MCF 10A (cell line): ENCODE measurements at places on chromosomes 4 and X. TPM values are rescaled to one million over a fixed set of nuclear protein-coding genes. Genes with fewer than 3 reads are reported as not detected.
A peak's percentile ranks its signal among the peaks of the same experiment; 100 is the strongest.

Gene KIAA1210
- not detected in 2 replicates for total RNA-seq

Gene SOD3
- not detected in 2 replicates for total RNA-seq

Gene PLAC1
- total RNA-seq: 0.83 and 0.91 TPM in 2 replicates

Gene MYOZ2
- total RNA-seq: not detected in 2 replicates

Gene STPG2
- total RNA-seq: 0.22 and 0.61 TPM in 2 replicates

Gene SLC7A11
- total RNA-seq: 103 and 153 TPM in 2 replicates

Gene PAGE4
- not detected in 2 replicates for total RNA-seq

Gene SGCB
- 27.0 and 28.2 TPM in 2 replicates for total RNA-seq

DNA sequence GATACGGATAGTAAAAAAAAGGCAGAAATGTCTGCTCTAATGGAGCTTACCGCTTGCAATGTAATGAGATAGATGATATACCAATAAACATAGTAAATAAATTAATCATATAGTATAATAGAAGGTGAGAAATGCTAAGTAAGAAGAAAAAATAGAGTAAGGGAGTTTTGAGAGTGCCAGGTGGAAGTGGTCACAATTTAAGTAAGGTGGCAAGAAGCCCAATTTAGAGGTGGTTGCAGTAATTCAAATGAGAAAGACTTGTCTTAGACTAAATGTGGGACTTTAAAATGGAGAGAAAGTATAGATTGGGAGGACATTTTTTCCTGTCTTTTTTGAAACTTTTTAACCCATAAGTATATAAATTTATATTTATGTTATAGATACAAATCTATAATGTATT is 26.0 kb downstream of the TBC1D19 start:
- DNase-seq: no peak
- no peak overlapping the region for H3K4me3 ChIP-seq
- H3K4me1 ChIP-seq: peaks cover 6% of the 10 kb centered on the region
- no peaks in the 10 kb centered on the region for H3K27me3 ChIP-seq

GRCh38 chr4:129179276-129179675 is 83.3 kb downstream of the C4orf33 start:
- H3K4me3 ChIP-seq: no peak overlapping the region
- H3K27me3 ChIP-seq: no peaks in the 10 kb centered on the region
- DNase-seq: peak; percentile 19
- no peaks in the 10 kb centered on the region for H3K36me3 ChIP-seq

DNA sequence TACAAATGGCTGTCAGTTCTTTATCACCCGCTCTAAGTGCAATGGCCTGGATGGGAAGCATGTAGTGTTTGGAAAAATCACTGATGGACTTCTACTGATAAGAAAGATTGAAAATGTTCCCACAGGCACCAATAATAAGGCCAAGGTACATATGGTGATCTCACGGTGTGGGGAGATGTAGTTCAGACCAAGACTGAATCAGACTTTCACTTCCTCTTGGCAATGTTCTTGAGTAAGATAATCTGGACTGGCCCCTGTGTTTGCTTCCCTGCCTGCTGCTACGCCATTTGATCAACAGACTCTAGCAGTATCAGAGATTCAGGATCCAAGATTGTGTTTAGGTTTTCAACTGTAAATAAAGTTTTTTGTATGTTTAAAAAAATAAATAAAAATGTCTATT is 682.2 kb upstream of the AMOT start:
- no peak overlapping the region for H3K4me3 ChIP-seq
- H3K4me1 ChIP-seq: no peaks in the 10 kb centered on the region
- peaks cover 32% of the 10 kb centered on the region for H3K27me3 ChIP-seq
- H3K27ac ChIP-seq: no peak overlapping the region

DNA sequence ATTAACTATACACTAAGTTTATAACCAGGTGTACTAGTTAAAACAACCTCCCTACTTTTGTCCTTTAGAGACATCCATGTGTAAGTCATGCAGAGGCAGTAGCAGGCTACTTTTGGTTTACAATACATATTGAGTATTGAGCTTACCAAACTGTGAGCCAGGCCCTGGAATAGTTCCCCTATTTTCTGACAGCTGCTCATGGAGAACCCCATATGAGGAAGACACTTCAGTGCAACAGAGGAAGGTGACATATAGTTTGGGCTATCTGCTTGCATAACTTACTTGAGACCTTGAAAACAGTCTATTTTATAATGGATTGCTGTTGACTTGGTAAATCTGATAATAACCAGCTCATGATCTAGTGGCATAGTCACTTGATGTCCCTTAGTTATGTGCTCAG is 190.5 kb downstream of the SH3BGRL start:
- DNase-seq: no peak
- no peak overlapping the region for H3K4me3 ChIP-seq
- H3K27me3 ChIP-seq: no peaks in the 10 kb centered on the region
- no peaks in the 10 kb centered on the region for H3K36me3 ChIP-seq
- no peak overlapping the region for H3K27ac ChIP-seq

- H3K27ac ChIP-seq: no peak overlapping the region
- H3K4me1 ChIP-seq: peaks cover 16% of the 10 kb centered on the region
- DNase-seq: no peak
- no peak overlapping the region for H3K4me3 ChIP-seq
Measured at GRCh38 chr4:25810461-25811373, 52.1 kb downstream of the SEL1L3 start.

- no peaks in the 10 kb centered on the region for H3K4me1 ChIP-seq
- H3K36me3 ChIP-seq: no peaks in the 10 kb centered on the region
Measured at GRCh38 chrX:14220386-14220944, 190.8 kb upstream of the GEMIN8 start.

GRCh38 chr4:2273221-2273620 is 11.3 kb upstream of the MXD4 start:
- no peaks in the 10 kb centered on the region for H3K27me3 ChIP-seq
- H3K36me3 ChIP-seq: peaks cover 6% of the 10 kb centered on the region
- H3K27ac ChIP-seq: no peak overlapping the region

- peaks cover 28% of the 10 kb centered on the region for H3K4me1 ChIP-seq
- H3K27ac ChIP-seq: no peak overlapping the region
- no peaks in the 10 kb centered on the region for H3K36me3 ChIP-seq
Measured at GRCh38 chr4:140426610-140427105, 790 bp downstream of the CLGN start.

- peaks cover 4% of the 10 kb centered on the region for H3K36me3 ChIP-seq
- DNase-seq: no peak
- no peak overlapping the region for H3K27ac ChIP-seq
- H3K27me3 ChIP-seq: no peaks in the 10 kb centered on the region
Measured at GRCh38 chr4:148776941-148777340, 334.7 kb upstream of the NR3C2 start.

DNA sequence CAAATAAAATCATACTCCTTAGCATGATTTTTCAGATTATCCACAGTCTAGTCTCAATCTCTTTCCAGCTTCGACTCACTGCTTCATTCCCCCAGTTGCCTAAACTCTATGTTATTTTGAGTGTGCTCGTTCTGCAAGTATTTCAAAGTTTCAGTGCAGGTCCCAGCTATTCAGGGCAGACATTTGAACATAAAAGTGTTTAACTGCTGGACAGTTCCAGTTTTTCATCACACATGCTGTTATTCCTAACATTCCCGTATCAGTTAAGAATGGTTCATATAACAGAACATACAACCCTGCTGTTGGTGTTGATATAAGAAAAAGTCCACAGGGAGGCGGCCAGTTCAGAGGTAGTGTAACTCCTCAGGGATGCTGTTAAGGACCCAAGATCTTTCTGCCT is 113.3 kb downstream of the SLIT2 start:
- no peaks in the 10 kb centered on the region for H3K36me3 ChIP-seq
- H3K4me1 ChIP-seq: no peaks in the 10 kb centered on the region
- H3K4me3 ChIP-seq: no peak overlapping the region

DNA sequence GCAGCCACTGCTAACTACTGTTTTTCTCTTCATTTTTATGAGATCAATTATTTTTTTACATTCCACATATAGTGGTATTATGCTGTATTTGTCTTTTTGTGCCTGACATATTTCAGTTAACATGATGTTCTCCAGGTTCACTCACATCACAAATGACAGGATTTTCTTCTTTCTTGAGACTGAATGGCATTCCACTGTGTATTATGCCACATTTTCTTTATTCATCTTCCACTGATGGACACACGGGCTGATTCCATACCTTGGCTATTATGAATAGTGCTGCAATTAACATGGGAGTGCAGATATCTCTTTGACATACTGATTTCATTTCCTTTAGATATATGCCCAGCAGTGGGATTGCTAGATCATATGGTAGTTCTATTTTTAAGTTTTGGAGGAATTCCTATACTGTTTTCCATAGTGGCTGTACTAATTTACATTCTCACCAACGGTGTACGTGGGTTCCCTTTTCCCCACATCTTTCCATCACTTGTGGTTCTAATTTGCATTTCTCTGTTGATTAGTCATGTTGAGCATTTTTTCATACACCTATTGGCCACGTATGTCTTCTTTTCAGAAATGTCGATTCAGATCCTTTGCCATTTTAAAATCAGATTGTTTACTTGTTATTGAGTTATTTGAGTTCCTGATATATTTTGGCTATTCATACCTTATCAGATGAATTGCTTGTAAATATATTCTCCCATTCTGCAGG is 14.9 kb upstream of the ZCCHC4 start:
- DNase-seq: no peak
- no peak overlapping the region for H3K4me3 ChIP-seq
- H3K4me1 ChIP-seq: no peaks in the 10 kb centered on the region

- no peaks in the 10 kb centered on the region for H3K36me3 ChIP-seq
- H3K27ac ChIP-seq: no peak overlapping the region
- no peaks in the 10 kb centered on the region for H3K27me3 ChIP-seq
Measured at GRCh38 chr4:184117662-184118199, 99.9 kb downstream of the ENPP6 start.

DNA sequence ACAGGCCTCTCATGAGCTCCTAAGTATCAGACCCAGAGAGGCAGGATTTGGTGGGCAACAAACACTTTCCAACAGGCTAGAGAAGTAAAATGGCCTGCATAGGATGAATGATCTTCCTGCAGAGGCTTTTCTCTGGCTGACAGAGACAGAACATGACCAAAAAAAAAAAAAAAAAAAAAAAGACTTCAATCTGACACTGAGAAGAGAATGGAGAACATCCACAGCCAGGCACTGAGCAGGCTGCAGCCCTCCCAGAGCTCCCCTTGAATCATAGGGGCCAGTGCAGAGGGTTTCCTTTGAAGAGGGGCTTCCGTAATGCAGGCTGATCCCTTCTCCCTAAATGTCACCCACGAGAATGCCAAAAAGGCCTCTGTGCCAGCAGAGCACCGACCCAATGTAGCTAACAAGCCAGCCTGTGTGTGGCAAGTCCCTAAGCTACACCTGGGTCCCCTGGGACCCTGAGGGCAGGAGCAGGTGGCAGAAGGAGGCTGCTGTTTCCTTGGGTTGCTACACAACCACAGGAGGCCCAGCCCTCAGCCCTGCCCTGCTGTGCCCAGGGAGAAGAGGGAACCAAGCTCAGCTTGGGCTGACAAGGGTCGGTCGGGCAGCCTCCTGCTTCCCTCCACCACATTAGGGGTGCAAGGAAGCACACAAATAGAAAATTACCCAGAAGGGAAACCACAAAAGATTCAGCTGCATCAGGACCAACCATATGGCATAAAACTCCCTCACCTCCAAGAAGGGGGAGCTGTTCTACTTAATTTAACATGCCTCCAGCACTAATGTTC is 55.6 kb downstream of the MAP7D2 start:
- H3K4me3 ChIP-seq: no peak overlapping the region
- H3K4me1 ChIP-seq: peaks cover 13% of the 10 kb centered on the region
- no peak overlapping the region for H3K27ac ChIP-seq

DNA sequence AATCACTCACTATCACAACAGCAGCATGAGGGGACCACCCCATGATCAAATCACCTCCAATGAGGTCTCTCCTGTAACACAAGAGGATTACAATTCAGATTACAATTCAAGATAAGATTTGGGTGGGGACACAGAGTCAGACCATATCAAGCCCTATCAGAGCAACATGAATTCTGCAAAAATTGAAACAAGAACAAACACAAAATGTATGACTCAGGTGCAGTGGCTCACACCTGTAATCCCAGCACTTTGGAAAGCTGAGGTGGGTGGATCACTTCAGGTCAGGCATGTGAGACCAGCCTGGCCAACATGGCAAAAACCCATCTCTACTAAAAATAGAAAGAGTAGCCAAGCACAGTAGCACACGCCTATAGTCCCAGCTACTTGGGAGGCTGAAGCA is 13.4 kb upstream of the HPSE start:
- no peak overlapping the region for H3K4me3 ChIP-seq
- H3K4me1 ChIP-seq: no peaks in the 10 kb centered on the region
- DNase-seq: no peak
